ENCODE measurements at places on chromosomes 3 and 15.

DNA sequence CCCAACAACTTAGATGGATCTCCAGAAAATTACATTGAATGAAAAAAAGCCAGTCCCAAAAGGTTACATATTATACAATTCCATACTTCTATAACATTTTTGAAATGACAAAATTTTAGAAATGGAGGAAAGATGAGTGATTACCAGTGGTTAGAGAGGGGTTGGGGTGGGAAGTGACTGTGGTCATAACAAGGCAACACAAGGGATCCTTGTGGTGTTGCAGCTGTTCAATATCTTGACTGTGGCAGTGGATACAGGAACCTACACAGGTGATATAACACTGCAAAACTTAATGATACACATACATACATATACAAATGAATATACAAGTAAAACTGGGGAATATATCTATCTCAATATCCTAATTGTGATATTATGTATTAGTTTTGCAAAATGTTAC lies 9.6 kb downstream of the GOLGB1 start:
- no peak for DNase-seq

GRCh38 chr3:111476701-111477100 lies 65.3 kb upstream of the CD96 start:
- no peak for DNase-seq

DNA sequence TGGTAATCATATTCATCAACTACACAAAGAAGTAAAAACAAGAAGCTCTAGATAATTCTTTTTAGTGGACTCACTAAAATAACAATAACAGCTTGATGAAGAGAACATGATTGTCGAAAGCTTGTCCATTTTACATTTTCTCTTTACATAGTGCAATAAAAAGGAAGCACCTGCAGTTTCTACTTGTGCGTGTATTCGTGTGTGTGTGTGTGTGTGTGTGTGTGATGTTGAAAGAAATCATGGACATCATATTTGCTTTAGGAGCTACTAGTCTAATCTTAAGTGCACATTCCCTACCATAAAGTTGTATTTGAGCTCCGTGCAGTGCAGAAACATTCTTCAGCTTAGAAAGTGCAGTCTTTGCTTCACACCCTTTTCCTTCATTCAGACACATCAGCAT lies 288.8 kb downstream of the ZBTB20 start:
- DNase-seq = no peak

DNA sequence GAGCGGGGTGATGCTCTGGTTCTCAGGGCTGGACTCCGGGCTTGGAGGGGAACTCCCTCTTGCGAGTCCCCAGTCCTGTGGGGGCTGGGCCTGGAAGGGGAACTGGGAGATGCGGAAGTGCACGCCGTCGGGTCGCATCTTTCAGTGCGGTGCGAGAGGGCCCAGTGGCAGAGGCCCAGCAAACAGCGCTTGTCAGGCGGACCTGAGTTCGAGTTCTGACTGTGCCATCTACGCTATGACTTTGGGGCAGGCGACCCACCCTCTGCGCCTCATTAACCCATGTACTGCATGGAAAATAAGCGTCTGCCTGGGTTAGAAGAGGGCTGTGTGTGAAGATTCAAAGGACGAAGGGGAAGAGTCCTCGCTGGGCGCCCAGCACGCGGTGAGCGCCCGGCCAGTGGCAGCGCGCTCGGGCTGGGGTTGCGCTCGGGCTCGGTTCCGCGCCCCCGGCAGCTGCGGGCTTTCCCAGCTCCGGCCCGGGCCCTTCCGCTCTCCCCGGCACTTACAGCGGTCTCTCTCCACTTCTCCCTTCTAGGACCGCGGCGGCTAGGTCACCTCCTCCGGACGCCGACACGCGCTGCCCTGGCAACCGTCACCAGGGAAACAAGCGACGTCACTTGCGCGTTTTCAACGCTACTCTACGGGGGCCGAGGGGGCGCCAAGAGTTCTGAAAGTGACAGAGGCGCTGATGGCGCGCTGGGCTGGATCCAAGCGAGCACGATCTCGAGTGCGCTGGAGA lies at the start of gene CCDC13:
CCDC13 (minus strand) TSS at position 584 of the 739 bp plus-strand sequence. CDS start 14,908 bp downstream, outside the sequence.
- DNase-seq = peak; percentile 89

DNA sequence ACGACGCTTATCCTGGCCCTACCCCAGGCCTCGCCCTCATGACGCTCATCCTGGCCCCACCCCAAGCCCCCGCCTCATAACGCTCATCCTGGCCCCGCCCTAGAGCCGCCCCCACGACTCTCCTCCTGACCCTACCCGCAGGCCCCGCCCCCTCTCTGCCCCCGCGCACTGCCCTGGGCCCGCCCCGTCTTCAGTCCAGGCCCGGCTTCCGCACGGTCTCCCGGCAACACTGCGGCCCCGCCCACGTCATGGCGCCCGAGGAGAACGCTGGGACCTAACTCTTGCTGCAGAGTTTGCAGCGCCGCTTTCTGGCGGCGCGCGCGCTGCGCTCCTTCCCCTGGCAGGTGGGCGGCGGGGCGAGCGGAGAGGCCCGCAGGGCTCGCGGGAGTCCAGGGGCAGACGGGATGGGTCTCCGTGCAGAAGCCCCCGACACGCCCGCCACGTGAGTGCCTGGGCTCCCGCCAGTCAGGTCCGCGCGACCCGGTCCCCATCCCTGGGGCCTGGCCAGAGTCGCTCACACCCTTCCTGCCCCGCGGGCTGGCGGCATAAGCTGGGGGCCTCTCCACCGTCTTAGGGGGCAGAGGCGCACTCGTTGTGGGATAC lies 52.5 kb upstream of the ROPN1B start:
- DNase-seq = peak; percentile 99

DNA sequence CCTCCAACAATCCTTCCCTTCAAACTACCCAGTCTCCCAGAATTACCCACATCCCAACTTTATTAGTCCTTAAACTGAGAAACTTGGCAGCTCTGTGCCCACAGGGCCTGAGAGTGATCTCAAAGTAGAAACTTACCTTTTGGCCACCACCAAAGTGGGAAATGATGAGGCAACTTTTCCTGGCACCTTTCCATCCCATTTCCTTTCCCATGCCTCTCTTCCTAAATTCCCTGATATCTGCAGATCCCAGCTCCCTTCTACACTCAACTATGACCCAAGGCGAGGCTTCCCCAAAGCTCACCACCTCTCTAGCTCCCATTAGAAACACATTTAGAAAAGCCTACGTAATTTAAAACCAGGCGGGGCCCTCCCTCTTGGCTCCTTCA lies 271.9 kb downstream of the FOXP1 start:
- no peak for DNase-seq

Measured in substantia nigra (tissue), 51 donors.